IPS DF 6.9 (cell line): ENCODE measurements at places on chromosomes 3 and 15.

DNA sequence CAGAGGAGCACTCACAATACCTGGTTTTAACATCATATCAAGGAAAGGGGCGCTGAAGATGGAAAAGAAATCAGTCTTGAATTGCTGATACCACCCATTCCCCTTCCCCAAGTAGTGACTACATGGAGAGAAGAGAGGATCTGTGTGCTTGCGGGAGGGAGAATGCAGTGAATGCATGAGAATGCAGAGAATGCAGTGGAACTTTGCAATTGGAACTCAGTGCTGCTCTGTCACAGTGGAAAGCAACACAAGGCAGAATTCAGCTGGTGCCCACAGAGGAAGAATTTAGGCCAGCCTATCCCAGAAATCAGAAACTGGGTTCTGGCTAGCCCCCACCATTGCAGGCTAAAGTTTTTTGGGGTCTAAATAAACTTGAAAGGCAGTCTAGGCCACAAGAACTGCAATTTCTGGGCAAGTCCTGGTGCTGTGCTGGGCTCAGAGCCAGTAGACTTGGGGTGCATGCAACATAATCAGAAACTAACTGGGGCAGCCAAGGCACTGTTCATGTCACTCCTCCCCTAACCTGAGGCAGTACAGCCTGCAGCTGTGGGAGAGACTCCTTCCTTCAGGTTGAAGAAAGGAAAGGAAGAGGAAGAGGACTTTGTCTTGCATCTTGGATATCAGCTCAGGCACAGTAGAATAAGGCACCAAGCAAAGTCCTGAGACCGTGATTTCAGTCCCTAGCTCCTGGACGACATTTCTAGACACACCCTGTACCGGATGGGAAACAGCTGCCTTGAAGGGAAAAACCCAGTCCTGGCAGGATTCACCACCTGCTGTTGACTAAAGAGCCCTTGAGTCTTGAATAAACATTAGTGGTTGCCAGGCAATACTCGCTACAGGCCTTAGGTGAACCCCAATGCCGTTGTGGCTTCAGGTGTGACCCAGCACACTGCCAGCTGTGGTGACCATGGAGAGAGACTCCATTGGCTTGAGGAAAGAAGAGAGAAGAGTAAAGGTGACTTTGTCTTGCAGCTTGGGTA, 329.3 kb downstream of the TBL1XR1 start:
- no peaks in the 10 kb centered on the region for H3K27me3 ChIP-seq
- peaks cover 1% of the 10 kb centered on the region; the same call in 1 of the 2 replicates for H3K4me1 ChIP-seq
- H3K4me3 ChIP-seq: no peak overlapping the region
- H3K27ac ChIP-seq: no peak overlapping the region

- H3K27ac ChIP-seq: no peak overlapping the region
- H3K27me3 ChIP-seq: no peaks in the 10 kb centered on the region
- H3K36me3 ChIP-seq: no peaks in the 10 kb centered on the region
- no peak overlapping the region for H3K4me3 ChIP-seq
- no peak for DNase-seq
- peaks cover 1% of the 10 kb centered on the region; the same call in 1 of the 2 replicates for H3K4me1 ChIP-seq
Measured at GRCh38 chr15:100211855-100212850, 129.6 kb downstream of the ADAMTS17 start.

DNA sequence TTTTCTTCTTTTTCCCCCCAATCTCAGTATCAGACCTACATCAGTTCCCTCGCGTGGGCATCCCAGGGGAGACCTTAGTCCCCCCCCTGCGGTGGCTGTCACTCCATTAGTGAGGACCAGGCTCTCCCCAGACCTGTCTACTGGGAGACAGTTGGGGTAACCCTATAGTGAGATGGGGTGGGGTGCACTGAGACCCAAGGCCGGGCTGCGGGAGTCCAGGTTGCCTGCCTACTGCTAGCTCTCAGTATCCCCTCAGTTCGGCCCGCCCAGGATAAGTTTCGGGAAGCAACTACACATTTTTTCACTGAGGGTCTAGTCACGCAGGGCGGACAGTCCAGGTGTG, 671 bp upstream of the DCUN1D1 start:
- H3K36me3 ChIP-seq: no peaks in the 10 kb centered on the region
- H3K27ac ChIP-seq: no peak overlapping the region
- no peaks in the 10 kb centered on the region for H3K27me3 ChIP-seq
- peaks cover 2% of the 10 kb centered on the region; the same call in 1 of the 2 replicates for H3K4me1 ChIP-seq

DNA sequence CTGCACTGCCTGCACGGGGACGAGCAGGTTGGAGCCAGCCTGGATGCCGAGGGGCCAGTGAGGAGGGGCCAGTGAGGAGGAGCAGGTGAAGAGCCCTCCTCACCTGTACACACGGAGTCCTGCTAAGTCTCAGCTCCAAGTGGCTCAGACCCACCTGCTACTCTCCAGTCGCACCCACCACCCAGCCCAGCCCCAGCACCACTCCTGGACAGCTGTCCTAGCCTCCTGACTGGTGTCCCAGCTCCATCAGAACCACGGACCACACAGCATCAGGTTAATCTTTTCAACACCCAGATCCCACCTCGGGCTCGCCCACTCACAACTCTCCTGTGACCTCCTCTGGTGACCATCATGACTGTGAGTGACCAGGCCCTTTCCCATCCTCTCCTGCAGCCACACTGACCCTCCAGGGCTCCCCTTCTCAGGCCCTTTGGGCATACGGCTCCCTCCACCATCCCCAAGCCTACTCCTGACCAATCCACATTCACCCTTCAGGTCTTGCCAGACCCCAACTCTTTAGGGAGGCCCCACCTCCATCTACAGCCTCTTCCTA, 13.8 kb downstream of the EFCC1 start:
- no peaks in the 10 kb centered on the region for H3K36me3 ChIP-seq
- no peaks in the 10 kb centered on the region for H3K4me1 ChIP-seq
- H3K27me3 ChIP-seq: no peaks in the 10 kb centered on the region
- no peak overlapping the region for H3K27ac ChIP-seq

- no peak overlapping the region for H3K4me3 ChIP-seq
- no peaks in the 10 kb centered on the region for H3K36me3 ChIP-seq
Measured at GRCh38 chr3:4754180-4755086, 224.8 kb upstream of the BHLHE40 start.

GRCh38 chr3:52036829-52037228, 19.5 kb downstream of the DUSP7 start:
- DNase-seq: no peak
- H3K27me3 ChIP-seq: no peaks in the 10 kb centered on the region
- no peaks in the 10 kb centered on the region for H3K36me3 ChIP-seq
- no peaks in the 10 kb centered on the region for H3K4me1 ChIP-seq
- H3K27ac ChIP-seq: no peak overlapping the region

DNA sequence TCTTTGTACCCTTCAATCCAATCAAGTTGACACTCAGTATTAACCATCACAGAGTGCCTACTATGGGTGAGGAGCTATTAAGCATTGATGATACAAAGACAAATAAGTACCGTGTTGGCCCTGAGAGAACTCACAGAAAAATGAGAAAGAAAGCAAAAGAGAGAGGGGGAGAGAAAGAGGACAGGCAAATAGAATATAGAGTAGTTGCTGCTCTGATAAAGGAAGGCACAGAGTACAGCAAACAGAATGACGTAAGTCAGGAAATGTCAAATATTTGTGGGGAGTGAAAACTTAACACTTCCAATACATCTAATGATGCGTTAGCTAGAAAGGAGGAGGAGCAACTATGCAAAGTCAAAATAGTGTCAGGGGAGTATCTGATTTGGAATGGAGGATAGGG, 320.6 kb upstream of the KCNH8 start:
- H3K4me1 ChIP-seq: no peaks in the 10 kb centered on the region
- DNase-seq: no peak
- no peak overlapping the region for H3K4me3 ChIP-seq
- H3K27me3 ChIP-seq: no peaks in the 10 kb centered on the region
- H3K27ac ChIP-seq: no peak overlapping the region
- no peaks in the 10 kb centered on the region for H3K36me3 ChIP-seq

- H3K27me3 ChIP-seq: no peaks in the 10 kb centered on the region
- no peak overlapping the region for H3K27ac ChIP-seq
- H3K4me1 ChIP-seq: no peaks in the 10 kb centered on the region
- DNase-seq: no peak
- H3K4me3 ChIP-seq: no peak overlapping the region
Measured at GRCh38 chr3:107543666-107544065, 20.9 kb downstream of the BBX start.

DNA sequence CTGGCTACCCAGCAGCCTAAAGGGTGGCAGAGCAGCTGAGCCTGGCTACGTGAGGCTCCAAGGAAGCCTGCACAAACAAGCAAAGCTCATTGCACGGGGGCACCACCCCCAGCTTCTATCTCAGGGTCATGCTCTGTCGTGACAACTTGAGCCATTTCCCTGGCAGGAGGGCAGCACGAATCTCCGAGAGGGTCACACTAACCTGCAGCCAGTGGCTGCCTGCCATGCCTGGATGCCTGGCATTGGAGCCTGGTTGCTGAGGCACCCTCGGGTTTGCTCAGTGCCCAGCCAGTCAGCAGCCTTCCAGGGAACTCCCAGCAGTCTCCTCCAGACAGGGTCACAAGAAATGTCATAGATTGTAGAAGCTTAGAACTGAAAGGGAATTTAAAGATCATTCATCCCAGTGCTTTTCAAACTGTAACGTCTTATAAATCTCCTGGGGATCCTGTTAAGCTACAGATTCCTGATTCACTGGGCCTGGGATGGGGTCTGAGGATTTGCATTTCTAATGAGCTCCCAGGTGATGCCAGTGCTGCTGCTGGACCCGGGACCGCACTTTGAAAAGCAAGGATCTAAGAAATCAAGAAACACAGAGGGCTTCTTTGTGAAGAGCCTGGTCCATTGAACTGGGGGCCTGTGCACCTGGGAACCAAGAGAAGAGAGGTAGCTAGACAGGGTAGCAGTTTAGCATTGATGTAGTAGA, 48.4 kb downstream of the TMEM266 start:
- peaks cover 3% of the 10 kb centered on the region; the same call in 1 of the 2 replicates for H3K4me1 ChIP-seq
- H3K4me3 ChIP-seq: no peak overlapping the region
- DNase-seq: no peak
- no peaks in the 10 kb centered on the region for H3K36me3 ChIP-seq
- no peak overlapping the region for H3K27ac ChIP-seq

DNA sequence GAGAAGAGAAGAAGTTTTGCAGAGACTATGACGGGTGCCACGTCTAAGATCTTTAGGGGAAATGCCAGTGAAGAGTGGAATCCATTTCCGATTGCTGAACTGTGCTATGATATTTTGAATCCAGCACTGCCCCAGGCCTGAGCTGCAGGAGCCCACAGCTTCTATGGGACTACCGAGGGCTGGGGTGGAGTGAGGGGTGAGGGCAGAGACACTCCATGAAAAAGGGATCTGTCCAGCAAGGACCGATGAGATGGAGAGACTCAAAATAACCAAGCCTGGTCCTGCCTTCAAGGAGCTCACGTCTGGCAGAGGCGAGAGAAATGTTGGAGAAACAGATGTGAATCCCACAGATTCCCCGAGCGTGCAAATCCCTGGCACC, 79.8 kb upstream of the MEF2A start:
- no peaks in the 10 kb centered on the region for H3K27me3 ChIP-seq
- H3K27ac ChIP-seq: no peak overlapping the region

GRCh38 chr15:61146931-61147230, 82.2 kb downstream of the RORA start:
- H3K4me3 ChIP-seq: no peak overlapping the region
- peaks cover 11% of the 10 kb centered on the region for H3K4me1 ChIP-seq
- no peak overlapping the region for H3K27ac ChIP-seq
- DNase-seq: no peak
- no peaks in the 10 kb centered on the region for H3K27me3 ChIP-seq

- no peaks in the 10 kb centered on the region for H3K36me3 ChIP-seq
- H3K27ac ChIP-seq: no peak overlapping the region
- H3K4me3 ChIP-seq: no peak overlapping the region
- no peaks in the 10 kb centered on the region for H3K27me3 ChIP-seq
Measured at GRCh38 chr3:122886946-122887345, 92.1 kb downstream of the SLC49A4 start.

- peaks cover 1% of the 10 kb centered on the region; the same call in 1 of the 2 replicates for H3K4me1 ChIP-seq
- H3K36me3 ChIP-seq: peaks cover 2% of the 10 kb centered on the region; the same call in 1 of the 2 replicates
- no peaks in the 10 kb centered on the region for H3K27me3 ChIP-seq
- H3K27ac ChIP-seq: no peak overlapping the region
- no peak overlapping the region for H3K4me3 ChIP-seq
Measured at GRCh38 chr15:80977627-80978036, 12.0 kb downstream of the MESD start.

DNA sequence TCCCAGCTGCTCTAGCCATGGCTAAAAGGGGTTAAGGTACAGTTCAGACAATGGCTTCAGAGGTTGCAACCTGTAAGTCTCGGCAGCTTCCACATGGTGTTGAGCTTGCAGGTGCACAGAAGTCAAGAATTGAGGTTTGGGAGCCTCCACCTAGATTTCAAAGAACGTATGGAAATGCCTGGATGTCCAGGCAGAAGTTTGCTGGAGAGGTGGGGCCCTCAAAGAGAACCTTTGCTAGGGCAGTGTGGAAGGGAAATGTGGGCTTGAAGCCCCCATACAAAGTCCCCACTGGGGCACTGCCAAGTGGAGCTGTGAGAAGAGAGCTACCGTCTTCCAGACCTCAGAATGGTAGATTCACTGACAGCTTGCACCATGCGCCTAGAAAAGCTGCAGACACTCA, 73.7 kb downstream of the STT3B start:
- no peak overlapping the region for H3K27ac ChIP-seq
- no peaks in the 10 kb centered on the region for H3K4me1 ChIP-seq
- H3K27me3 ChIP-seq: no peaks in the 10 kb centered on the region
- H3K4me3 ChIP-seq: no peak overlapping the region
- no peak for DNase-seq

DNA sequence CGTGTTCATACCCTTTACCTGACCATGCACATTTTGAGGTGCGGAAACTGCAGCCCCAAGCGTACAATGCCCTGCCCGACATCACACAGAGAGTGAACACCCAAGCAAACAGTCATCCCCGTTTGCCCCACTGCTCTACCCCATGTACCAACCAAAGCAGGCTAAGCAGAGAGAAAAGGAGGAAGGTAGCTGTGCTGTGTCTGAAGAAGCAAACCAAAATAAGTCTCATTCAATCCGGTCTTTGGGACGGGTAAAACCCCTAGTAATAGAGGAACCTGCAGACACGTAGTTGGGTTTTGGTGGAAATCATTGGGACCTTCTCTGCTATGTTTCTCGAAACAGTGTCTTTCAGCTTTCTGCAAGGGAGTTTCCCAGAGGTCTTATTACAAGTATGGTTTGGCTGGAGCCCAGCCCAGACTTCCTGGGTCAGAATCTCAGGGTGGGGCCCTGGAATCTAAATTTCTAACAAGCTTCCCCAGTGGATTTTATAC, 164.6 kb upstream of the HES1 start:
- no peak for DNase-seq
- H3K27me3 ChIP-seq: no peaks in the 10 kb centered on the region
- H3K36me3 ChIP-seq: no peaks in the 10 kb centered on the region
- peaks cover 3% of the 10 kb centered on the region for H3K4me1 ChIP-seq

GRCh38 chr3:127908202-127908601, 6.8 kb upstream of the KBTBD12 start:
- H3K36me3 ChIP-seq: no peaks in the 10 kb centered on the region
- DNase-seq: no peak
- H3K4me1 ChIP-seq: no peaks in the 10 kb centered on the region
- H3K27me3 ChIP-seq: no peaks in the 10 kb centered on the region

- DNase-seq: no peak
- no peaks in the 10 kb centered on the region for H3K36me3 ChIP-seq
- H3K4me1 ChIP-seq: no peaks in the 10 kb centered on the region; the same call in 1 of the 2 replicates
- H3K27ac ChIP-seq: no peak overlapping the region
- peak overlapping the region; percentile 95 for H3K4me3 ChIP-seq
- H3K27me3 ChIP-seq: no peaks in the 10 kb centered on the region
Measured at GRCh38 chr3:152269056-152269830, 514 bp downstream of the MBNL1 start.

- no peak for DNase-seq
- no peaks in the 10 kb centered on the region for H3K36me3 ChIP-seq
- no peak overlapping the region for H3K27ac ChIP-seq
- no peak overlapping the region for H3K4me3 ChIP-seq
- H3K27me3 ChIP-seq: no peaks in the 10 kb centered on the region
Measured at GRCh38 chr3:138578141-138578540, 15.9 kb downstream of the CEP70 start.
